M059J (cell line): ENCODE measurements at places on chromosomes 12 and 14. TPM values are rescaled to one million over a fixed set of nuclear protein-coding genes. Genes with fewer than 3 reads are reported as not detected.

Gene SCN8A
- 2.7 and 6.4 TPM in 2 replicates for total RNA-seq

Gene OTOGL
- 0.15 and 0.71 TPM in 2 replicates for total RNA-seq

Gene NANOG
- total RNA-seq, result not detected in 2 replicates

Gene ADAMTS20
- 0.30 TPM in 1 of 2 replicates, not detected in the other for total RNA-seq

DNA sequence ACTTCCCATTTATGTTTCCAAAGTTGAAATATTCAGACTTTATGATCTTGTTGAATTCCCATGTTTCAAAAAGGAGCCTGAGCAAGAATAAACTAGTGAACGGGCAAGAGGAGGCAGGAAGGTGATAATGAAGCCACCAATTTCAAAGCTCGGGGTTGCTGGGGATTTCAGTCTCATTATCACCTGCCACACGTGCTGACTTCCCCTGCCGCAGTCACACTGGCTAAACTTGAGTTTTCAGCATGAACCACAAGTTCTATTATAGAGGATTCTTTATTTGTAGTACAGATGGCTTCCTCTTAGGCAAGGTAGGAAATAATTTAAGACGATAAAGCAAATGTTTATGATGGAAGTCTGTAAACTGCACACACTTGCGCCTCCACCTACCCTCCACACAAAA is 18.1 kb upstream of the DIABLO start:
- no peak for DNase-seq

DNA sequence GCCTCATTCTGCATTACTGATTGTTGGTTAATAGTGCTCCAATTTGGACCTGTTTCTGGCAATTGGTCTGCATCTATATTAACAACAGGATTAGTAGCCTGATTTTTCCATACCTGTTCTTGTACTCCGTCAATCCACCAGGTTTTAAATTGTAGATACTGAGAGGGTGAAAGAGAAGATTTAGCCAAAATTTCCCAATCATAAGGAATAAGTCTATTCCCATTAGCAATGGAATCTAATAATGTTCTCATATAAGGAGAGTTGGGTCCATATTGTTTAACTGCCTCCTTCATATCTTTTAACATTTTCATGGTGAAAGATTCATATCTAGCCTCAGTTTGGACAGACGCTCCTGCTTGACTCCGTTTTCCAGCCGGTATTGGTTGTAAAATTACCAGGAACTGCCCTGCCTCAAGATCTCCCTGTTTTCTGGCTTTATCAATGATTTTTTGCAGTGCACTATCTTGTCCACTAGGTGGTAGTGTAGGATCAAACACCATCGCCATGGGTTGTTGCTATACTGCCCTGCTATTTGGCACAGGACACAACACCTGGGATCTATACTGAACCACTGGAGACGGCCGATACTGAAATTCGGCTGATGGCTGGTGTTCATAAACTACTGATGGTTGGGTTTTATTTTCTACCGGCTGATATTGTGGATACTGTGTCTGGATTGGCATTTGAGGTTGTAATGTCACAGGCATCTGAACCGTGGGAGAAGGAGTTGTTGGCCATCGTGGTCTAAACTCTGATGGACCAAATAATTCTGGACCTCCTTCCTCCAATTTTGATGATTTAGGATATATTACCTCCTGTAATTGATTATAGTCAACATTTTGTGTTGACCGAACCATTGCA is 25.2 kb downstream of the DHRS4L2 start:
- DNase-seq, result peak; percentile 68

GRCh38 chr14:37665951-37666350 is 70.5 kb downstream of the TTC6 start:
- DNase-seq, result no peak

DNA sequence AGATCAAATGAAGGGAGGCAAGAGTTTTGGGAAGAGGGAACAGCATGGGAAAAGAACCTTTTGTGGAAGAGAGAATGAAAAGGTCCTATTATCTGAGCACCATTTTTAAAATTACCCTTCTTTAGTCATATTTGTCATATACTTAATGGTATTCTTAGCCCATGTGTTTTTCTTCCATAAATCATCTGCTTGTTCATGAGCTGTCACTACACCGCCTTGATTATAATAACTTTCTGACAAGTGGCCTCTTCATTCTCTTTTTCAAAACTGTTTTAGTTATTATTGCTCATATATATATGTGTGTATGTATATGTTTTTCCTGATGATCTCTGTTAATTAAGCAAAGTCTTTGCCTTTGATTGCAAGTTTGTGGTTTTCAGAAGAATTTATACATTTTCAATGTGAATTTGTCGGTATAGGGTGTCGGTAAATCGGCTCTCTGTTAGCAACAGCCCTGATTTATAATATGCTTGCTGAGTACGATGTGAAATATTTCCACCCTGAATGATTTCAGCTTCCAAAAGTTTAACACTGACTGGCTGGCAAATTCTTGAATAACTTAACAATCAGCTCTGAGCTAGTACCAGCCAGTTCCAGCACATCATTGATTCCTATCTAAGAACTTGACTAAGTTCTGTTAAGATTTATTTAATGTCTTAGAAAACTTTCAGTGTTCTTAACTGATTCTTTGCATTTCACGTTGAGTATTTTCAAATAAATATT is 49.2 kb downstream of the GUCY2C start:
- DNase-seq, result no peak

GRCh38 chr12:108457734-108458361 is 57.2 kb upstream of the FICD start:
- DNase-seq, result no peak

DNA sequence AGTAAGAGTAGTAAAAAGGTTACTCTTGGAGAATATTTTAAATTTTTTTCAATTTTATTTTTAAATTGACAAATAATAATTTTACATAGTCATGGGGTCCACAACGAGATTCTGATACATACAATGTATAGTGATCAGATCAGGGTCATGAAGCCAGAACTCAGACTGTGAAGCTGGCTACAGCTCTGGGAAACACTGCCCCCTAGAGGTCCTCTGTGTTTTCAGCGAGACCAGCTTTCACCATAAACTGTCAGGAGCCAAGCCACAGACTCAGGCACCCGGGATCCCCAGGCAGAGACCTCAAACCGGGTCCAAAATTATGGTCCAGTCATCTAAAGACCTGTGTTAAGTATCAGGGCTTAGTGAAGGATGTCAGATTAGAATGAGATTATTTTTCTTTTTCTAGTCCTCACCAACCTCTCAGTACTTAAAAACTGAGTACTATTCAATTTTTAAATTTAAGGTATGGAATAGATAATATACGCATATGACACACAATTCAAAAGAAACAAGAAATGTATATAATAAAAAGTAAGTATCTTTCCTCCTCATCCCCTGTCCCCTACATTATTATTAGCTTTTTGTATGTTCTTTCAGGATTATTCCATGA is 397.1 kb downstream of the MDGA2 start:
- peak; percentile 2 for DNase-seq

- no peak for DNase-seq
These were observed 6.4 kb upstream of the NKX2-8 start for GRCh38 chr14:36588788-36589187.

GRCh38 chr14:68039593-68039992 is 220.0 kb downstream of the RAD51B start:
- DNase-seq, result peak; percentile 72

- peak; percentile 28 for DNase-seq
These were observed 38.0 kb upstream of the ESRRB start for GRCh38 chr14:76337635-76338545.

- no peak for DNase-seq
These were observed 8.6 kb downstream of the SLC38A6 start for GRCh38 chr14:60989599-60989998.

DNA sequence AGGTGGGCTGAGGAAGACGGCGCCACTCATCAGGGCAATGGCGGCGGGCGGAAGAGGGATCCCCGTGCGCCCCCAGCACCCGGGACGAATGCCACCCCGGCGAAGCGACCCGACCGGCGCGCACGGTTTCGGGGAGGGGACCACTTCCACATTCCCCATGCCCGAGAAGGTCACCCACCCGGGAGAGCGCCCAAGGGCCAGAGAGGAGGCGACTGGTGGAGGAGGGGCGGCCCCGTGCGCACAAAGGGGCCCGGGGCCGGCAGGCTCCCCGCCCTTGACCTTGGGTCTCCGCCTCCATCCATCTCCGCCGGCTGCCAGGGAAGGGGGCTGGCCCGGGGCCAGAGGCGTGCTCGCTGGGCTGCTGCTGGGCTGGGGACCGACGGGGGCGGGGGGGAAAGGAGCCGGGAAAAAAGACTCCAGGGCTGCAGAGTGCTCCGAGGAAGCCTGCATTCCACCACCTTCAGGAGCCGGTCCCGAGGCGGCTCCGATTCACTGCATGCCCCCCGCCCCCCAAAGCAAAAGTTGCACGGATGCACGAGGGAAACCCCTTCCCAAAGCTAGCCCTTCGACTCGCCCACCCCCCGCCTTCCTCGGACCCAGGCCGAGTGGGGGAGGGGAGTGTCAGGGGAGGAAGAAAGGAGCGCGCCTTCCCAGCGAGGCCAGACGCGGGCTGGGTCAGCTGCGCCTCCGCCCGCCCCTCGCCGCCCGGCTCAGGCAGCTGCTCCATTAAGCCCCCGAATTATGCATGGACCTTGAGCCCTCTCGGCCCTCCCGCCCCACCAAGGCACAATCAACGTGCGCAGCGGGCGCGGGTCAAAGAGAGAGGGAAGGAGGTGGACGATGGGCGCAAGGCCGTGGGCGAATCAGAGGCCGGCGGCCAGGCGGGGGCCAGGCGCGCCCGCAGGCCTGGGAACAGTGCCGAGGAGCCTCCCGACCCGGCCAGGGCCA is 26.2 kb downstream of the BCL11B start:
- no peak for DNase-seq

DNA sequence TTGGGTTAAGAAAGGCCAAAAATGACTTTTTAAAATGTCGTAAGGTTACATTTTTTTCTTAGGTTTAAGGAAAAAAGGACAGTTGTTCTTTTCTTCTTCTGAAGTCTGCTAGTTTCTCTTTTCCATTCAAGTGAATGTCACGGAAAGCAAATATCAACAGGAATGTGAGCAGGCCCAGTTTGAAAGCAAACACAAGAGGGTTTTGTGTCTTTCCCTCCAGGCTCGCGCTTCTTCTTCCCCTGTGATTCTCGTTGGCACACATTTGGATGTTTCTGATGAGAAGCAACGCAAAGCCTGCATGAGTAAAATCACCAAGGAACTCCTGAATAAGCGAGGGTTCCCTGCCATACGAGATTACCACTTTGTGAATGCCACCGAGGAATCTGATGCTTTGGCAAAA is 85.4 kb downstream of the LRRK2 start:
- no peak for DNase-seq

- DNase-seq, result no peak
These were observed 21.6 kb upstream of the CAMKK2 start for GRCh38 chr12:121318121-121318520.

DNA sequence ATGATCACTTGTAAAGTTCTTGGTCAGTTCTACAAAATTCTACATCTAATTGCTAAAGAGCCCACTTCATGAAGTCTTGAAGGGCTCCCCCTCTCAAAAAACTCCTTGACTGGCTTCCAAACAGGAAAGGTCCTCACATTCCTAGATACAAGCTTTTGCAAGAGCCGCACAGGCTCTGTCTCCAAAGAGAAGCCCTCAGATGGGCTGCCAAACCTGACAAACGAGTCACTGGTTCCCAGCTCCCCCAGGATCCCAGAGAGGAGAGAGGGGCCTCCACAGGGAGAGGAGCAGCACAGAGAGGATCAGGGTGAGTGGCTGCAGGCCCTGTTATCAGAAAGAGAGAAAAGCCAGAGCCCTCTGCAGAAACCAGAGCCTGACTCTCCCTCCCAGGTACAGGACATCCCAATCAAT is 5.8 kb downstream of the NID2 start:
- DNase-seq, result no peak

- DNase-seq, result peak; percentile 53
These were observed 58.8 kb downstream of the TMX1 start for GRCh38 chr14:51298895-51299294.

DNA sequence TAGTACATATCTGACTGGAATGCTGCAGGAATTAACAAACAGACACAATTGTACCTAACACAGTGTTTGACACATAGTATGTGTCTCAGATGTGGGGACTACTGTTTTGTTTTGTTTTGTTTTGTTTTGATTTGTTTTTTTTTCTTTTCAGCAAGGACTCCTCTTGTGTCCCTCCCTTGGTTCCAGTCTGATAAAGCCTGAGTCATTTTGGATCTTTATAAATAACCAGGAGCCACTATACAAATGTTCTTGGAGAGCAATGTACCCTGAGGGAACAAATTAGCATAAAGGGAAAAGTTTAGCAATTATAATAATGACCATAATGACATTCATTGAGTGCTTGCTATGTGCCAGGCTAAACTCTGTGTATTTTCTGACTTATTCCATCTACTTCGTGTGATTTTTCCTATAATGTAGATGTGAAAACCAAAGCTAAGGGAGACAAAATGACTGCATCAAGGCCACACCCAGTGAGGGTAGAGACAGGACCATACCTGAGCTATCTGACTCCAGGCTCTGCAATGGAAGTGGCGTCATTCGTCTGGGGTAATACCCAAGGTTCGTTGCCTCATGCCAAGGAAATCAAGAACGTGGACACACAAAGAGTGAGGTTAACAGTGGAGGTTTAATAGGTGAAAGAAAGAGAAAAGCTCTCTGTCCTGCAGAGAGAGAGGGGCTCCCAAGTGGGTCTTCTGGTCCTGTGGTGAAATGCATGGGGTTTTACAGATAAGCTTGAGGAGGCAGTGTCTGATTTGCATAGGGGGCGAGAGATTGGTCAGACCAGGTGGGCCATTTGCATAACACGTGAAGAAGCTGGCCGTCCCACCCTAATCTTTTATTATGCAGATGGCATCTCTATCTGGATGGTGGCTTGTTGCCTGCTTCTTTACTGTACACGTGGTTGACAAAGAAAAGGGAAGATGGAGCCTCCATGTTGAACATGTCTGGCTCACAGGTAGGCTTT is 285.5 kb upstream of the SFSWAP start:
- no peak for DNase-seq
